Uterus (tissue), 4 donors: ENCODE measurements at places on chromosomes 6 and 20. TPM values are rescaled to one million over a fixed set of nuclear protein-coding genes. Genes with fewer than 3 reads are reported as not detected.
A peak's percentile ranks its signal among the peaks of the same experiment; 100 is the strongest.

Gene MAS1
- total RNA-seq = 0.51 TPM

Gene TCP11
- not detected for total RNA-seq

Gene KCNS1
- total RNA-seq = not detected

Gene PPP1R11
- total RNA-seq = 14.2 TPM

Gene EPB41L1
- total RNA-seq = 4.9 TPM

Gene THEMIS
- total RNA-seq = 1.6 TPM

Gene LIN28B
- 0.14 TPM for total RNA-seq

Gene SIRPB1
- total RNA-seq = 0.95 TPM

Gene OLIG3
- not detected for total RNA-seq

Gene SPACA1
- not detected for total RNA-seq

- no peak for DNase-seq
Measured at GRCh38 chr6:71197267-71197666, 91.3 kb upstream of the OGFRL1 start.

- no peak for DNase-seq
Measured at GRCh38 chr20:40331807-40332560, 357.1 kb downstream of the MAFB start.

GRCh38 chr20:62282877-62283503 is 19.8 kb upstream of the ADRM1 start:
- DNase-seq = no peak

DNA sequence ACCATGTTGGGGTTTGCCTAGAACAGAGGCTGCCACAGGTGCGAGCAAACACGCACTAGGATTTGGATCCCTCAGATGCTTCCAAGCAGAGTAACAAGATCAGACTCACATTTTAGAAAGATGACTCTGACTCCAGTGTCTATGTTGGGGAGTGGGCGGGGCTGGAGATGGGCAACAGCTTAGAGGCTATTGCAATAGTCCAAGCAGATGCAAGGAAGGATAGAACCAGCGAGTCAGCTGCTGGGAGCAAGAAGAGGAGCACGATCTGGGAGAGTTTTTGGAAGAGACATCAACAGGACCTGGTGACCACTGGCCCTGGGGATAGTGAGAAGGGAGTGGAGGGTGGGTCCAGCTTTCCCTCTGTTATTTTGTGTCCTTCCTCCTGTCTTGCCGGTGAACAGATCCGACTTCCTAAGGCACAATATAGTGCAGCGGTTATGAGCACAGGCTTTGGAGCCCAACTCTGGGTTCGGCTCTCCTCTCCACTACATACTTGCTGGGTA is 52.7 kb downstream of the FGD2 start:
- no peak for DNase-seq

GRCh38 chr6:61044011-61044410 is 1242.0 kb downstream of the KHDRBS2 start:
- no peak for DNase-seq

DNA sequence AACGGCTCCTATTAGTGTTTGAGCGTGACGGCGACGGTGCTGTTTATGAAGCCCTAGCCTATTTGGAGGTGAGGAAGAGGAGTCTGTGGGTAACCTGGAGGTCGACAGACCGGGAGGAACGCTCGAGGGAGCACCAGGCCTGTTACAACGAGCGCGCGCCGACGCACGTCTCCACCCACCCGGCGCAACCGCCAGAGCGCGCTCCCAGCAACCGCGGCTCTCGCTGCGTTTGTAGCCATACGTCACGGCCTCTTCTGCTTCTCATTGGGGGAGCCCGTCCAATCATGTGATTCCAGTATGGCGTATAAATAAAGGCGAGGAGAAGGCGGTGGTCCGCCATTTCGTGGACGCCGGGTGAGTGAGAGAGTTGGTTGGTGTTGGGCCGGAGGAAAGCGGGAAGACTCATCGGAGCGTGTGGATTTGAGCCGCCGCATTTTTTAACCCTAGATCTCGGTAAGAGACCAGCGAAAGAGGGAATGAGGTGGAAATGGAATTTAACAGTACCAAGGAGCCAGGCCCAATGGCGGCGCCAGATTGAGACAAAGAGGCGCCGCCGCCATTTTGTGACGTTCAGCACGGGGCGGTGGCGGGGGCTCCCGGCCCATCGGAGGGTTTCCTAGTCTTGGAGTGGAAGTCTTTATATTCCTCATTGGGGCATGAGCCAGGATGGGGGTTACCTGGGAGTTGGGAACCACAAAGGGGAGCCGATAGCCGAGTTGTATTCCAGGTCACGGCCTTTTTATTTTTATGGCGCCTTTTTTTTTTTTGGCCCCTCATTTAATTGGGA is at the start of gene SRSF3:
Gene SRSF3, plus strand, starts transcription at position 334 of the 787 bp plus-strand sequence. CDS start 2,401 bp downstream, outside the sequence.
- peak; percentile 96 for DNase-seq

DNA sequence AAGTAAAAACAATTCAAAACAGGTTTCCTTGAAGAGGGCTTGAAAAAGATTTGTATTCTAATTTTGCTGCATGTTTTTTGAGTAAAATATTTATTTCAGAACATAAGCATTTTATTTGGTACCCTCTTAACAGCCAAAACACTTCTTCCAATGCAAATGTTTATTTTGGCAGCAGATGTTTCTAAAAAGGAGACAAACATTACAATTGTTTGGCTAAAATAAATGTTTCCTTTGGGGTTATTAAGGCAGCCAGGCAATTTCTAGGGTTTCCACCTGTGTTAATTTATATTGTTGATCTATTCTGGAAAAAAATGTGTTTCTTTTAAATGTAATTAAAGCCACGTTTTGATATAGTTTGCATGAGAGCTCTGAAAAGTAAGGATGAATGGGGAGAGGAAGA is 56.6 kb downstream of the ARID1B start:
- no peak for DNase-seq

GRCh38 chr6:170388113-170388512 is 81.6 kb downstream of the FAM120B start:
- no peak for DNase-seq

DNA sequence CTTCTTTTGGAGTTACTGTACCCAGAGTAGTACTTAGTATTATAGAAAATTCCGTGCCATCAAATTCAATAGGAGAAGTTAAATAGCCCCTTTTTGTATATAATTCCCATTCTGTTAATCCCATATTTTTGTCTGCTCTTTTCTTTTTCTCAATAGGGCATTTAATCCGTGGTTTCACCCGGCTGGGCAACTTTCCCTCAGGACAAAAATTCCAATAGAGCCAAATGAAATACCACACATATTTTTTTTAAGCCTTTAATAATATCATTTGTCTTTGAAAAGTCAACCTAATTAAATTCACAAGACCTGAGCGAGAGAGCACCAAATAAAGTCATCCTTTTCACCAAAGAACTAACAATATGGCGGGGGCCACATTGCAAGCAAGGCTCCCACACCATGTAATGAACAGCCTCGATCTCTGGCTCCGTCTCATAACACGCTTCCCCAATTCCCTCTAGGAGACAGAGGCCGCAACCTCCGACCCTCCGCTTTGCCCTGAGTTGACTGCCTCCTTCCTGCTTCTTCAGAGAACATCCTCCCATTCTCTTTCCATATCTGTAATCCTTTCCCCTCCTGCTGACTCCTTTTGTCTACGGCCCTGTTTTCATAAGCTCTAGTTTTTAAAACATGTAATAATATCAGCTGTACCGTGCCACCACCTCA is 13.6 kb downstream of the NHSL1 start:
- no peak for DNase-seq

DNA sequence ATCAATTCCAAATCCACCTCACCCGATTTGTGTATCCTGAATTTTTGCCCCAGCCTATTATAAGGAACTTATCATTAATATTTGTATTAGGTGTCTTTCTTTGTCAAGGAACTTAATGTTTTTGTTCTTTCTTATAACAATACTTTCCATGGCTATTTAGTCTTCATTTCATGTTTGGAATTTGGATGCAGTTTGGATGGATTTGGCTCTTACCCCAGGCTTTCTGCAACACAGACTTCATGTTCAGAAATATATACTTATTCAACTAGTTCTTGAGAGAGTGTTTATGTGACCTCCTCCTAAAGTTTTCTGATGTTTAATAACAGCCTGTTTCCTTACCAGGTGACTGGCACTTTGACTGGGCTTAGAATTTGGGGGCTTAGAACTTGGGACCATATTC is 35.9 kb upstream of the TOX2 start:
- no peak for DNase-seq

- DNase-seq = no peak
Measured at GRCh38 chr6:89190741-89191140, 26.4 kb downstream of the GABRR1 start.

DNA sequence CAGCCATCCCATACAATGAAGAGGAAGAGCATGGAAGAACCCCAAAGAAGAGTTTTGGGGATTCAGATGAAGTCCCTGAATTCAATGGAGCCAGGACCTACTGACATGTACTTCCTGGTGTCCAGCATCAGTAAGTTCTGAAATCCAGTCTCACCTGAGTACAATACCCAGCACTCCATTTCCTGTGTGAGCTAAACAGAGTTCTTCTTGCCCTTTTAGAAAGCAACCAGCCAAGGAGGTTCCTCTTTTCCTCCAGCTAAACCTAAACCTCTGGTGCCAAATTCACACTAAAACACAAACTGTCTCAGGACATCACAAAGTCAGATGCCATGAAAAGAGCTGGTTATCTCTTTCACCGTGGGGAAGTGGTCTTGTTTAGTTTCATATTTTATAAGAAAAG is 71.5 kb downstream of the PKHD1 start:
- no peak for DNase-seq

DNA sequence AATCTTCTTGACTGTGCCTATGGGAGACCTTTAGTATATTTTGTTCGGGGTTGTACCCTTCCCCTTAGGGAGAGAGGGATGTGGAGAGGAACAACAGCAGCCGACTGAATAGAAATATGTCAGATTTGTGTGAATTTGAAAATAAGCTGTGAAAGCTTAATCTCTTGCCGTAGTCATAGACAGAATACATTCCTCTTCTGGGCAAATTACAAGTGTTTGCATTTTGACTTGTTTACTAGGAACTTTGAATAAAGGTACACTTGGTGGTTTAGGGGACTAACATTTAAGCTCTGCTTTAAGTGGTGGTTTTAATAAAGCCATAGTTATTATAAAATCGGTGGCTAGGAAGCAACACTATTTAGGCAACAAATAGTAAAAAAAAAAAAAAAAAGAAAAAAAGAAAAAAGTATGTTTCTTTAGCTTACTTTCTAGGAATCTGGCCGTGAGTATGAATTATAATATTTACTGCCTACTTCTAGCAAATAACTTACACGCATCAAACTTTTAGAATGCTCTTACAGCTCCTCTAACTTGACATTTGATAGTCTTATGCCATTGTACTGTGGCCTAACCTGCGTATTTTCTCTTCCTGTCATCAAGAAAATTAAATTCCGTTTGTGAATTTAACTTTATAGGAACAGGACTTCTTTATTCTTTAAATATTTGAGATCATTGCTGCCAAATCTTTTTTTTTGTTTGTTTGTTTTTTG is 65.1 kb downstream of the ZBTB2 start:
- DNase-seq = no peak

GRCh38 chr20:35296101-35296554 is 3.9 kb upstream of the FAM83C start:
- no peak for DNase-seq

DNA sequence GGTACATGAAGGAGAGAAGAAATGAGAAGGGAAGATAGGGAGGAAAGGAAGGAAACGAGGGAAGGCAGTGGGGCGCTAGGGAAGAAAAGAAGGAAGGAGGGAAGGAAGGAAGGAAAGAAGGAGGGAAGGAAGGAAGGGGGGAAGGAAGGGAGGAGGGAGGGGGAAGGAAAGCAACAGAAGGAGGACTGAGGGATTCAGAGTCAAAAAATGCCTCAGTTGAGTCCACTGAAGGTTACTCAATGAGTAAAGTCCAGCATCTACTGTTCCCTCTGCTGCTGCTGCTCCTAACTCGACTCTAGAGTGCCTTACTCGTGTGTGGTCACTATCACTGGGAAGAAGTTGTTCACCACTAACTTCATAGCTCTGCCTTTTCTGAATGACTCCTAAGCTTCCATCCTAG is 33.8 kb downstream of the PHACTR1 start:
- no peak for DNase-seq

DNA sequence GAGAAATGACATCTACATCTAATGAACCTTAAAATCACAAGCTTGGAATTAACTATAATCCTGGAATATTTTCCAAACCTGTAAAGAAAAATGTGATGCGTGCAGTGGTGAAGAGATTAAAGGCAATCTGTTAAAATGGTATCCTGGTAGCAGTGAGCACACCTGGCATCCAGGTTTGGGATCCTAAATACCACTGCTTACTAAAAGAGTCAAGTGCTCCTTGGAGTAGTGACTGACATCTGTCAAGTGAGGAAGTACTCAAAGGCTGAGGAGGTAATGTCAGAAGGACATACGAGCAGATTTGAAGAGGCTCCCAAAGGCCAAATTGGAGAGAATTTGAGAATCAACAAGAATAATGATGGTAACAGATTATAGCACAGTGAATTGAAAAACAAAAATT is 32.8 kb downstream of the PCMT1 start:
- DNase-seq = no peak
